ENCODE measurements at places on chromosomes 3 and 15. TPM values are rescaled to one million over a fixed set of nuclear protein-coding genes. Genes with fewer than 3 reads are reported as not detected.

Gene THAP10
- not detected for total RNA-seq

Gene GASK1A
- total RNA-seq, result not detected

- no peak for DNase-seq
Measured at GRCh38 chr3:153219146-153219545, 57.1 kb downstream of the RAP2B start.

Gene SLC9A9
- total RNA-seq, result 9.3 TPM

Gene COL6A5
- not detected for total RNA-seq

Gene ADCY5
- 0.63 TPM for total RNA-seq

Gene ISLR2
- not detected for total RNA-seq

Gene TOPBP1
- 131 TPM for total RNA-seq

DNA sequence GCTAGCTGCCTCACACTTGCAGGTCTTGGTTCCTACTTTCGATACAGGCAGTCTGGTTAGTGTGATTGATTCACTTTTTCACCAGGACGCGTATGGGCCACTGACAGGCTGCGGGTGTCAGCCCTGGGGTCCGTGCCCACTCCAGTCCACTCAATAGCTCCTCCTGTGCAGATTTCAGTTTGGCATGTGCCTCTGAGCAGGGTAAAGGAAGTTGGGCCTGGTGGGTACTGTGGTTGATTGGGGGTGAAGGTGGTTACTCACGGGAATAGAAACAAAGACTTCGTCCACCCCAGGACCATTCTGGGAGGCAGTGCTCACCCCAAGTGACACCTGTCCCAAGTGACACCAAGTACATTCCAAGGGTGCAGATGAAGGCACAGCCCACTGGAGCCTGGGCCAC is 62.3 kb downstream of the EPHB1 start:
- DNase-seq, result no peak

GRCh38 chr3:99833617-99834205 is 16.0 kb downstream of the CMSS1 start:
- no peak for DNase-seq

Gene ACKR4
- 3.8 TPM for total RNA-seq

DNA sequence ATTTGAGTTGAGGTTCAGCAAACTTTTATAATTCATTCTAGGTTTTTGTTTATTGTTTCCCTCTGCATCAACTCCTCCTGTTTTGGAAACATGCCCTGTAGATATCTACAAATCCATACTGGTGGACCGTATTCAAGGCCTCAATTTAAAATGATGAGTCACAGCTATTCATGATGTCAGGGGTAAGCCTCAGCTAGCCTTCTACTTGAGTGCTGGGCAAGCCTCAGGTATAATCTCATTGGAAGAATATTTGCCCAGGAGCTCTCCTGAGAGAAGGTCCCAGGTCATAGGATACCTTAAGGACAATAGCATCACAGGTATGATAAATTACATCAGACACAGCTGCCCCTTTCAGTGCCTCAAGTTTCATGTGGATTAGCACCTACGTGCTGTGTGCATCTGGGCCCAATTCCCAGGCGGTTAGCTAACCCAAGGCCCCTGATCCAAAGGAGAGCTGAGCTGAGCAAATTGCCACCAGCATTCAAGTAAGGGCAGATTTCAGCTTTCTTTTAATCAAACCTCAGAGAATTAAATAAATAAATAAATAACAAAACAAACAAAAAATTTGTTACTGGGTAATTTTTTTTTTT is 87.5 kb downstream of the KCNMB2 start:
- DNase-seq, result no peak

Gene ITIH1
- total RNA-seq, result not detected

- DNase-seq, result peak; percentile 8
Measured at GRCh38 chr3:127044996-127045395, 62.1 kb downstream of the PLXNA1 start.

GRCh38 chr15:67094001-67094826 is 28.8 kb downstream of the SMAD3 start:
- no peak for DNase-seq

Data from OCI-LY7 (cell line).